ENCODE measurements at places on chromosomes 4 and X.

- no peak for DNase-seq
Measured at GRCh38 chr4:142427456-142427855, 418.6 kb downstream of the INPP4B start.

- DNase-seq: peak; percentile 3
Measured at GRCh38 chrX:85611926-85612325, 232.5 kb upstream of the POF1B start.

GRCh38 chrX:37287741-37288444, 61.3 kb upstream of the PRRG1 start:
- no peak for DNase-seq

DNA sequence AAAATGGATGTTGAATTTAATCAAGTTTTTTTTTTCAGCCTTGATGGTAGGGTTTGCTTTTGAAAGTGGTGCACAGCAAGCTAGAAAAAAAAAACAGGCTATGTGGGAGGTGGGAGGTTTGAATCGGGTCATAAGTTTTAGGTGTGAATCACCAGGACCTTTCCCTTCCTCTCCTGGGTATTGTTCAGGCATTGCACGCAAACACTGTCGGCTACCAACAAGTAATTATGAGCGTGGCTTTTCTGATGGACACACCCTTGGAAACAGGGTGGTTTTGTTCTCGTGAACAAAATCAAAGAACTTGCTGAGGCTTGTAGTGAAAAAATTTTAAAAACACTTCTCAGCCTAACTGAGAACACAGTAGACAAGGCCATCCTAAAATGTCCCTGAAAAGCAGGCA, 18.1 kb downstream of the PIR start:
- DNase-seq: no peak

GRCh38 chr4:145756244-145756643, 76.3 kb downstream of the C4orf51 start:
- no peak for DNase-seq

GRCh38 chrX:40077906-40078305, 19.9 kb downstream of the BCOR start:
- no peak for DNase-seq

DNA sequence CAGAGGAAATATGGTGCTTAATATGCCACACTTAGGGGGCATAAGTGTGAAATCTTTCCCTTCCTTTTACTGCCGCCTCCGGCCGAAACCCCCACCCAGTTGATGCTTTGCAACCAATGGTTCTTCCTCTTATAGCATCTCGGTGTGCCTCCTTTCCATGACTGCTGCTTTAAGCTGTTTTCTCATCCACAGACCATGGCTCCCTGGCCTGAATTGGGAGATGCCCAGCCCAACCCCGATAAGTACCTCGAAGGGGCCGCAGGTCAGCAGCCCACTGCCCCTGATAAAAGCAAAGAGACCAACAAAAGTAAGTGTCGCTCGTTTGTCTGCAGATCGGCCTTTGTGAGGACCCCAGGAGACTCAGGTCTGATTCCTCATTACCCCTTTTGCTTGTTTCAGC, 6.7 kb downstream of the SLC34A2 start:
- DNase-seq: no peak

GRCh38 chrX:85994228-85994627, 53.1 kb downstream of the CHM start:
- no peak for DNase-seq

- DNase-seq: no peak
Measured at GRCh38 chrX:38038501-38038900, 32.1 kb downstream of the SYTL5 start.

DNA sequence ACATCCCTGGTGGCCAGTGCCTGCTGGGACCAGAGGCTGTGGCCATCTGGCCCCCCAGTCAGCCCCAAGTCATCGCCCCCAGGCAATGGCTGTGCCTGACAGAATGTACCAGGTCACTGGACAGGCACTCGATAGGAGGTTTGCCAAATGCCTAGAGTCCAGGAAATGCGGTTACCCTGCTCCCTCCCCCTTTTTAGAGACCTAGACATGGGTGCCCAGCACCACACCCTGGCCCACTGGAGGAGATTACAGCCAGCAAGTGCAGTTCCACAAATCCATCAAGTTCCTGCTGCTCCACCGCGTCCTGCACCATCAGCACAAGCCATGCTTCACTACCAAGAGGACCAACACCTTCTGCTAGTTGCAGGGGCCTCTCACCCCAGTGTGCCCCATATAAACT, 16.2 kb upstream of the ZFX start:
- DNase-seq: no peak

- DNase-seq: no peak
Measured at GRCh38 chr4:158411269-158411668, 110.4 kb upstream of the RXFP1 start.

- no peak for DNase-seq
Measured at GRCh38 chrX:132433001-132433400, 55.8 kb downstream of the MBNL3 start.

- DNase-seq: no peak
Measured at GRCh38 chr4:159416996-159417395, 314.1 kb downstream of the RAPGEF2 start.

DNA sequence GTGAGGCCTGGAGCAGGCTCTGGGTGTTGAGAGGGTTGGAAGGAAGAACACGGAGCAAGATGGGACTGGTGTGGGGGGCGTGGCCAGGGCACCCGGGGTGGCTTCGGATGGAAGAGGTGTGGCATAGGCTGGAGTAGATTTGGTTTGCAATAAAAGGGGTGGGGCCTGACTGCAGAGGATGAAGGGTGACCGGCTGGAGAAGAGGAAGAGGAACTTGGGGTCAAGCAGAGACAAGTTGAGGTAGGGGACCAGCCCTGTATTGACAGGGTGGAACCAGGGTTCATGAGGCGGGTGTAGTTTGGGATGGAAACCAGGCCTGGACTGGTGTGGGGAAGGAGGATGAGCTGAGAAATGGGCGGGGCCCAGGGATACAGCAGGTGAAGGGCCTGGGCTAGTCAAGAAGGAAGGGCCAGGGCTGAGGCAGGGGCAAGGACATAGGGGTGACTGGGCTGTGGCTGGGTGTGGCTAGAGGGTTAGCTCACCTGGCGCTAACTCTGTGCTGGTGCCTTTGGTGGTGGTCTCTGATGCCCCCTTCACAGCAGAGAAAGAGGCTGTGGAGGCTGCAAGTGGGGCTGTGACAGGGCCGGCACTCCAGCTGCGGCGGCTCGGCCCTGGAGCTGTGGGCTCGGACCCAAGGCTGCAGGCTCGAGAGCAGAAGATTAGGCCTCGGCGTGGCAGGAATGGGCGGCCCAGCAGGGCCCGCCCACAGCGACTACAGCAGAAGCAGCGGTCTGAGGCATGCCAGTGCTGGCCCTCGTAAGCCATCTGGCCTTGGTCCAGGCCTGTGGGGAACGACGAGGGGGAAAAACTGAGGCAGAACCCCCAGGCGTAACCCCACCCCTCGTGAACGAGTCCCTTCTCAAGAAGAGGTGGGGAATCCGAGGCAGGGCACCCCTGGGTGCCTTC, 5.0 kb downstream of the PLP2 start:
- no peak for DNase-seq

DNA sequence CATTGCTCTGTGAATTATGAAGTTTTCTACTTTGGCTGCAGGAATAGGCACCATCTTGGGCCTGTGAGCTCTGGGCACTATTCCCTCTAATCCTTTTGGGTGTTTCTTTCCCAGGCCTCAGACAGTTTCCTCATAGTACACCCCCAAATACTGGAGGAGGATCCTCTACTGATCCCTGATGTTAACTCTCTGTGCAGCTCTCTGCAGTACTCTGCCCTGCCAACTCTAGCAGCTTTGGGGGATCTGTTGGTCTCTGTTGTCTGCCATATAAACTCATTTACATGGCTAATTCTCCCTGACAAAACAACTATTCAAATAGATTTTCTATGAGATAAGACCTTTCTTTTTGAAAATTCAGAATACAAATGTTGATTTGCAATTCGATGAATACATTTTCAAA, 29.9 kb downstream of the USP53 start:
- DNase-seq: no peak

DNA sequence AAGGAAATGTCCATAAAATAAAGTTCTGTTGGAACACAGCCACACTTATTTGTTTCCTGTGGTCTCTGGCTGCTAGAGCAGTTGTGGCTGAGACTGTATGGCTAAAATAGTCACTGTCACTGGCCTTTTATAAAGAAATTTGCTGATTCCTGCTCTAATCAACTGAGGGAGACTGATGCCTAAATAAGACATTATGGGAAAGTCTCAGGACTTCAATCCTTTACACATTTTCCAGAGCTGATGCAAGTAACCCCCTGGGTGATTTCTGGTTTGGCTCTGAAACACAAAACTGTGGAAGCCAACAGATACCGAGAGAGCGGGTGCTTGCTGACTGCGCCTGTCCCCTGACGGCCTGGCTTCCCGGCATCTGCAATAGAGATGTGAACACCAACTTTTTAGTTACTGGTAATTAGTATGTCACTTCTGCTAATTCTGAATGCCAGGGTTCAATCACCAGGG, 64.0 kb downstream of the POLR2B start:
- no peak for DNase-seq

GRCh38 chr4:47372561-47372960, 90.9 kb downstream of the COMMD8 start:
- no peak for DNase-seq

All from NCI-H460 (cell line).